ENCODE measurements at places on chromosomes 5 and 9.

- DNase-seq, result no peak
Measured at GRCh38 chr5:157602505-157602904, 26.9 kb upstream of the ADAM19 start.

GRCh38 chr9:36154331-36154952 lies 14.7 kb upstream of the CCIN start:
- DNase-seq, result no peak

GRCh38 chr9:38621434-38622287 lies 1.3 kb upstream of the ANKRD18A start:
- DNase-seq, result peak; percentile 41

DNA sequence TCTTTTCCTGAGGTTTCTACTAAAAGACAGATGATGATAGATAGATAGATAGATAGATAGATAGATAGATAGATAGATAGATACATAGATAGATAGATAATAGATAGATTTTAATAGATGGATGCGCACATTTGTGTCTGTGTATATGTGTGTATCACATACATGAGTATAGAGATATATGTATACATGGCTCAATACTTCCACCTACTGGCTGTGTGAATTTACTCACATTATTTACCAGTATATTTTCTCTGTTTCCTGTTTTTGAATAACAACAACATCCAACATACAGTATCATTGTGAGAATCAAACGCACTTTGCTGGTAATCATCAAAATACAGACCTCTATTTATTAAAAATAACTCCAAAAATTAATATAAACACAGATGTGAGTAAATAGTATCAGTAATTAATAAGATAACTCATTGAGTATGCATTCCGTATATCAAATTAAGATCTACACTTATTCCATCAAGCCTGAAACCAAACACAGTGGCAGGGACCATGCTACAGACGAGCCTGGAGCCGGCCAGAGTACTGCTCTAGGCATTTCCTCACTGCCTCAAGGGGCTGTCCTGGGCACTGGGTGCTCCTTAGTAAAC lies 338.0 kb downstream of the SEMA5A start:
- DNase-seq, result no peak

- no peak for DNase-seq
Measured at GRCh38 chr5:122863240-122863639, 17.8 kb downstream of the SNX24 start.

DNA sequence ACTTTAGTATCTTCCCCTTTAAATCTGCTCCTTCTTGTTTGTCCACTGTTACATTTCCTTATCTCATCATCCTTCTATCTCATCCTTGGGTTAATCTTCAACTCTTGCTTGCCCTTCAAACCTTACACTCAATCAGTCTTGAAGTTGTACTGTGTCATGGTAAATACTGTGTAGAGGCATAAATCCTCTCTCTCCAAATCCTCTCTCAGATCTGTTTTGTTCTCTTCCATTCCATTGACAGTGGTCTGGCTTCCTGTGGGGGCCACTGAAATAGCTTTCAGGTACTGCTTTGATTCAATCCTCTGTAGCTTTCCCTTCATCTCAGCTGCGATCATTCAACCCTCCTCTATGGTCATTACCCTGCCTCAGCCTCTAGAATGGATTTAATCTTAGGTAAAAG lies 104.0 kb downstream of the PLCXD3 start:
- no peak for DNase-seq

DNA sequence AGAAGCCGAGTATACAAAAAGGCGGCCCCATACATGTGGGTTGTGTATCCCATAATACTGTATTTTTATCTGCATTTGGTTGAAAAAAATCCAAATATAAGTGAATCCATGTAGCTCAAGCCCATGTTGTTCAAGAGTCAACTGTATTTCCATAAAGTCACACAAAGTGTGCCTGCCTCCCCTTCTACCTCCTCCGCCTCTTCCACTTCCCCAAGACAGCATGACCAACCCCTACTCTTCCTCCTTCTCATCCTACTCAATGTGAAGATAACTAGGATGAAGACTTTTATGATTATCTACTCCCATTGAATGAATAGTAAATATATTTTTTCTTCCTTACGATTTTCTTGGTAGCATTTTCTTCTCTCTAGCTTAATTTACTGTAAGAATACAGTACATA lies 92.7 kb downstream of the RFX3 start:
- no peak for DNase-seq

- DNase-seq, result no peak
Measured at GRCh38 chr9:3528451-3528850, 2.6 kb upstream of the RFX3 start.

GRCh38 chr5:97452646-97453045 lies 269.6 kb upstream of the RIOK2 start:
- DNase-seq, result no peak

- DNase-seq, result no peak
Measured at GRCh38 chr5:55413644-55414043, 105.9 kb downstream of the MTREX start.

DNA sequence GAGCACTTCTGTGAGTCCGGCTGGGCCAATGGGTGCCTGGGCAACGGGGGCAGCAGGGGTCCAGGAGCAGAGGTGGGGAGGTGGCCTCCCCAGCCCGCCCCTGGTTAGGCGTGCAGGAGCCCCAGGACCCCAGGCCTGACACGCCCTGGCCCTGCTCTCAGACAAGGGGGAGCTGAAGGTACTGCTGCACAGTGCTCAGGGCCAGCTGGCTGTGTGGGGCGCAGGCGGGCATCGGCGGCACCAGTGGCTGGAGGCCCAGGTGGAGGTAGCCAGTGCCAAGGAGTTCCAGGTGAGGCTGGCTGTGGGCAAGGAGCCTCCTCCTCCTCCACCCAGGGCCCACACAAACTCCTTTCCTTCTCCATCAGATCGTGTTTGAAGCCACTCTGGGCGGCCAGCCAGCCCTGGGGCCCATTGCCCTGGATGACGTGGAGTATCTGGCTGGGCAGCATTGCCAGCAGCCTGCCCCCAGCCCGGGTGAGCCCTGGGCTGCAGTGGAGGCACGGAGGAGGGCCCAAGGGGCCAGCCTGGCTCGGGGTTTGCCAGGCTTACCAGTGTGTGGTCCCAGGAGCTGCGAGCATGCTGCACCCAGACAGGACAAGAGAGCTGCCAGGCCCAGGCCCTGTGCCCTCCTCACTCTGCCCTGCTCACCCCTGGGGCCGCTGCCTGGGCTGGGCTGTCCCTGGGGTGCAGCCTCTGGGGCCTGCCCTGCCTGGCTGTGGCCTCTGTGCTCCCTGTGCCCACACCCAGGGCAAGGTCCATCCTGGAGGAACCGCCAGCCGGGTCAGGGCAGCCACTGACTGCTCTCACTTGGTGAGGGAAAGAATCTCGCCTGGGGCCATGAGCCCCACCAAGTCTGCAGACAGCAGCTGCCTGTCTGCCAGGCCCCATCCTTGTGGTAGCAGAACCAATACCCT lies 7.0 kb downstream of the MAMDC4 start:
- no peak for DNase-seq

- no peak for DNase-seq
Measured at GRCh38 chr5:68292316-68292715, 76.8 kb downstream of the PIK3R1 start.

DNA sequence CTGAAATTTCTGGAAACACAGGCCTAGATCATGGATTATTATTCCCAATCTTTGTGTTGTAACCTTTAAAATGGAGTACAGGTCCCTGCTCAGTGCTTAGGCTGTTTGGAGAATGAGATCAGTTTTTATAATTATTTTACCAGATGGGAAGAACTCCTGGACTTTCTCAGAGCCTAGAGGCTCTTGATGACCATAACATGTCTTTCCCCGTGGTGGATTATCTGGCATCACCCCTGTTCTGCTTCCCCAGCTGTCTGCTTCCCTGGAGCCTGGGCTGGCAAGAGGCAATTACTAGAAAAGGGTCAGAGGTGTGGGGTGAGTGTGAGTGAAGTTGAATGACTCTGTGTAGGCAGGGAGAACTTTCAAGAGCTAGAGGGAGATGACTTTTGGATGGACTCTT lies 143.0 kb downstream of the CARTPT start:
- no peak for DNase-seq

DNA sequence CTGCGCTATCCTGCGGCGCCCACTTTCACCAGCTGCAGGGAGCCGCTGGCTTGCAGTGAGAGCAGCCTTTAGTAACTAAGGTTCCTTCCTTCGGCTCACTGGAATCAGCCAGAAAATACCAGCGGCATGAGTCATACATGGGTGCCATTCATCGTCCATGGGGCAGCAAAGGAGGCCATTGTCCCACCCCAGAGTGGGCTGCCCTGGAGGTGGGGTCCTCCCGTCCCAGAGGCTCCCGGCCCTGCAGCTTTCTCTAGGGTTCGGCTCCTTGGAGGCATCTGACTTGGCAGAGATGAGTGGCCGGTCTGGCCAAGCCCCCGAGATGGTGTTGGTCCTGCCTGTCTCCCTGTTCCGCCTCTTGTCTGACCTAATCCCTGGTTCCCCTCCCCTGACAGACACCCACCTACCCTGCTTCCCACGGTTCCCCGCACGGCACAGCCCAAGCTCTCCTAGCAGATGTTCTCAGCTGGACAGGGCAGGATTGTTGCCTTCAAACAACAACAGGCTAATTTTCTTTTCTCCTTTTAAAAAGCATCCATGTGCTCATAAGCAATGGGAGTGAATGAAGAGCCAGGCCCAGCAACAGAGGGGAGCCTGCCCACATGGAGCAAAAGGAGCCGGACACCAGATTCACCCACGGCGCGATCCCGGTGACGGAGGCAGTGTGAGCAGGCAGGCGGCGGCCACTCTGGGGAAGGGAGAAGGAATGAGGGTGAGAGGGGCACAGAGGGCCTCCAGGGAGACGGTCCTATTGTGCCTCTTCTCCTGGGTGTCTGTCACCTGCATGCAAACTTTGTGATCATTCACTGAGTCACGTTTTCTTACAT lies 97.0 kb upstream of the COL5A1 start:
- DNase-seq, result no peak

- DNase-seq, result no peak
Measured at GRCh38 chr9:68739621-68740174, 34.7 kb downstream of the PIP5K1B start.

- DNase-seq, result no peak
Measured at GRCh38 chr5:115774684-115775083, 41.8 kb downstream of the CDO1 start.

- no peak for DNase-seq
Measured at GRCh38 chr5:138148811-138149210, 9.6 kb upstream of the NME5 start.

- DNase-seq, result no peak
Measured at GRCh38 chr5:2269656-2270055, 386.9 kb upstream of the IRX4 start.

GRCh38 chr5:43016217-43016779 lies 23.8 kb downstream of the ANXA2R start:
- DNase-seq, result no peak

- DNase-seq, result no peak
Measured at GRCh38 chr5:33284681-33285080, 156.1 kb upstream of the TARS1 start.

GRCh38 chr5:157049605-157050004 lies 9.3 kb downstream of the HAVCR1 start:
- DNase-seq, result no peak

DNA sequence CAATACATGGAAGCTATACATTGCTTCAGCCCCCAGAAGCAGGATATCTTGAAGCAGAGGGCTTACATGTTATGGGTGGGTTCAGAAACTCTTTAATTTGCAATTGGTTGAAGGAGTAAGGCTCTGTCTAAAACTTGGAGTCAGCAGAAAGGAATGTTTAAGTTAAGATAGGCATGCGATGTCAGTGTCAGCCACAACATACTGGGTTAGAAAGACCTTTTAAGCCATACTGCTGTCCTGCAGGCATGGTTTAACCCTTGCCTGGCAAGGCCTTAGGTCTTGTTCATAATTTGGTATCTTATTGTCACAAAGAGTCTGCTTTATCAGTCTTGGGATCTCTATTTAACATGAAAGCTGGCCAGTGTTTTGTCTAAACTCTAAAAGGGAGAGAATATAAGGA lies 1619.6 kb upstream of the WWC1 start:
- DNase-seq, result no peak

DNA sequence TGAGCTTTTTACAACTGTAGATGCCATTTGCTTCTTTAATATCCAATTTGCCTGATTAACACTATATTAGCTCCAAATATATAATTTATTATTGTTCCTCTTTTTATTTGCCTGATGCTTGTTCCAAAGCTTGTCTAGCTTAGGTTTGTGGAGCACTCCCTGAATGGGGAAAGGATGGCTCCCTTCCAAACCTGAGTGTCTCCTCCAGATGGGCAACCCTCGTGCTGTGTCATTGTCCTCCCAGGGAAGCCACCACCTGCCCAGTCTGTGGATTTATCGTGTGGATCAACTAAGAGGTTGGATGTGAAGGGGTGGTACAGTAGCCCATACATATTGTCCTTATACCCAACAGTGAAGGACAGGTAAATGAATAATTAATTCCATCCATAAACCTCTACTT lies 404.9 kb downstream of the CDK5RAP2 start:
- DNase-seq, result no peak

DNA sequence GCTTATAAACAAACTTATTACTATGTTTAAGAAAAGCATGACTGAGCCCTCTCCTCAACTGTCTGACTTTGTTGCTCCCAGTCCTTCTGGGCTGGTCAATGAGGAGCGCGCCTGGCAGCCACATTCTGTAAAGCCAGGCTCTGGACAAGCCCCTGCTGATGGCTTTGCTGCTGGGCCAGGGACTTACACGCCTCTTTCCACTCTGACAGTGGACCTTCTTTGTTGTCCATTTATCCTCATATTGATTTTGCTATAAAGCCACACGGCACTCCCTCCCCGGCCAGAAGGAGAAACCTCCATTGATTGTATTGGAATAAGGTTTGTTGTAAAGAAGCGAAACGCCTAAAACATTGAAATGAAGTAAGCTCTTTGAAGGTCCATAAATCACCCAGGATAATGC lies 50.6 kb downstream of the C5orf15 start:
- no peak for DNase-seq

DNA sequence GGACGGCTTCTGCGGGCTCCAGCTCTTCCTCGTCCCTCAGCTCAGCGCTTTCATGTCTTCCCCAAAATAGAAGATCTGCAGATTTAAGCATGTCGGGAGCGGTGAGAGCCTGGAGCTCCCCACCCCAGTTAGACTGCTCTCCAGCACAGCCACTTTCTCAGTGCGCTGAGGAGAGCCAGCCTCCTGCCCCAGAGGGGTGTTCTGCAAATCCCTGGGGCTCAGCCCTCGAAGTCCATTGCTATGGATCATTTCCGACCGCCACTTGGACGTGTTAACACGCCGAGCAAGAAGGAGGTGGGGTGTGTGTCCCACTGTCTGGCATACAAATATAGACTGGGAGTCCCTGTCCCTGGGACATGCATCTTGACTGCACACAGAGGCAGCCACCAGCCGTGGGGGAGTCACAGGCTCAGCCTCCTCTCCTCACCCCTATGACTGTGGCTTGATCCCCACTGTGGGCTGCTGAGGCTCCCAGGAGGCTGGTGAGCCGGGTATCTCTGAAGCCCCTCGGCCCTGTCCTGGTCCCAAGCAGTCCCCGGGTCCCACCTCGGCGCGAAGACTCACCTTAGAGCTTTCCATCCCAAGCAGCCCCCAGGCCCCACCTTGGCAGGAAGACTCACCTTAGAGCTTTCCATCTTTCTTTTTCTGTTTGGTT lies 30.0 kb upstream of the RNF130 start:
- no peak for DNase-seq
